ENCODE measurements at places on chromosomes 6 and 20.

- DNase-seq: peak; percentile 38
These were observed 31.7 kb downstream of the SLC35A1 start for GRCh38 chr6:87504441-87504840.

GRCh38 chr6:137542713-137543112 is 48.5 kb upstream of the OLIG3 start:
- no peak for DNase-seq

DNA sequence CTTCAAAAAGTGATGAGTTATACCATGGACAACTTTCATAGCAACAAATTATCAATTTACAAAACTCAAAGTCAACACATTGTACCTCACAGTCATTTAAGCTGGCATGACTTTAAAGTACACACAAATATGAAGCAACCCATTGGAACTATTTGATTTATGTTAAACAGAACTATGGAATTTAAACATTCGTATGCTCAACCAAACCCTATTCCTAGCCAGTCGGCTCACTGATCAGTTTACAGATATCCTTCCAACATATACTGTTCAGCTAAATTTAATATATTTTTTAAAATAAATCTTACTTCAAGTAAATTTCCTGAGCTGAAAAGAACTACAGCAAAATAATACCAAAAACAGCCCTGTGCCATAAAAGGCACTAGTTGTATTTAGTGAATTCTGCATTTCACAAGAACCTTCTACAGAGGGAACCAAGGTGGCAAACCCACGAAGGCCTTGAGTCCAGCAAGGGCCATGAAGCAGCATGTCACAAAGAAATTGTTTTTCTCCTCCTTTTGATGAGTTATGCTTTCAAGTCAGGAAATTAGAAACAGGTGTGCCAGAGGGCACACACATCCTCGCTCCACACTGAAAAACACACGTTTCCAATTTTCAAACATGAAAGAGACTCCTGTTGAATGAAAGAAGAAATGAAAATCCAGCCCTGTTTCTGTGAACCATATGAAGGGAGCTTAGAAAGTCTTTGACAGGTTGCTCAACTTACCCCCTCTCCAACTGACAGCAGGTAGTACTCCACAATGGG is 122.8 kb downstream of the TASP1 start:
- DNase-seq: no peak

DNA sequence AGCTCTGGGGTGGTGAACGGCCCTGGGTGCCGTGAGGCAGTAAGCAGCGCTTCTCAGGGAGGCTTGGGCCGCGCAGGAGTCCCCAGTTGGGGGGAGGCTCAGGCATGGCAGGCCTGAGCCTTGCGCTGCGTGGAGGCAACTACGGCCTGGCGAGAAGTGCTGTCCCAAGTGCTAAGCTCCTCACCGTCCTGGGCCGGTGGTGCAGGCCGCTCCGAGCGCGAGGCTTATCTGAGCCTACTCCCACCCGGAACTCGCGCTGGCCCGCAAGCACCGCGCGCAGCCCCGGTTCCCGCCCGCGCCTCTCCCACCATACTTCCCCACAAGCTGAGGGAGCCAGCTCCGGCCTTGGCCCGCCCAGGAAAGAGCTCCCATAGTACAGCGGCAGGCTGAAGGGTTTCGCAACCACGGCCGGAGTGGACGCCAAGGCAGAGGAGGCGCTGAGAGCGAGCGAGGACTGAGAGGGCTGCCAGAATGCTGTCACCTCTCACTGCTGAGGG is 1.8 kb upstream of the WRNIP1 start:
- DNase-seq: no peak

DNA sequence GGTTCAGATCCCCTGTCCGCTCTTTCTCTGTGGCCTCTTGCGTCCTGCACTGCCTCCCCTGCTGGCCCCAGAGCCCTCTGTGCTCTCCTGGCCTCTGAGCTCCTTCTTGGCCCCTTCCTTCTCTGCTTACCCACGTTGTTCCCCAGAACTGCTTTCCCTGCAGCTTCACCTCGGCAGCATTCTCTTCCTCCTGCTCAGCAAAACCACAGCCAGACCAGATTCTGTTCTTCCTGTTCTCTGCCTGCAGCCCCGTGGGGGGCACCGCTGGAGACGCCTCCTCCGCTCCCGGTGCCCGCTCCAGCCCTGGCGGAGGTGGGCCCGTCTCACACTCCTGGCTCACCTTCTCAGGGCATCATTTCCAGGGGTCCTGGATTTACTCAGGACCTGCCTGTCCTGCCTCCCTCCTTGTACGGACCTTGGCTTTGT is 59.7 kb downstream of the TCP11 start:
- no peak for DNase-seq

DNA sequence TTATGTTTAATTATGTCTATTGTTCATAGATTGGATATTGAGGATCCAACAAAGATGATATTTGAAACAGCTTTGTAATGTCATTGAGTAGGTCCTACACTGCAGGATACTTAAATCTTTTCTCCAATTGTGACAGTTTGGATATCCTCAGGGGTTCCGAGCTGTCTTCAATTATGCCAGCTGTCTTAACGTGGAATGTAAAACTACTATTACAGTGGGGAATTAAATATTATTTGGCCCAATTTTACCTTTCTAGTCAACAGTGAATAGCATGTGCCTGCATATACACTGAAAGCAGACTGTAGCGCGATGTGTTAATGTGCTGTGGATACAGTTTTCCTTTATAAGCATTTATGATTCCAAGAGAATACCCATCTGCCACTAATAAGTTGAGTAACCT is 156.9 kb downstream of the GRIK2 start:
- DNase-seq: no peak

Data from fibroblast of pulmonary artery (primary cell).